Osteoblast (primary cell): ENCODE measurements at places on chromosomes 6 and 20. TPM values are rescaled to one million over a fixed set of nuclear protein-coding genes. Genes with fewer than 3 reads are reported as not detected.
A peak's percentile ranks its signal among the peaks of the same experiment; 100 is the strongest.

GRCh38 chr6:30592287-30592686, 21.0 kb downstream of the ABCF1 start:
- no peaks in the 10 kb centered on the region for H3K27me3 ChIP-seq

HAO1 gene
- not detected in 2 replicates for total RNA-seq

DNA sequence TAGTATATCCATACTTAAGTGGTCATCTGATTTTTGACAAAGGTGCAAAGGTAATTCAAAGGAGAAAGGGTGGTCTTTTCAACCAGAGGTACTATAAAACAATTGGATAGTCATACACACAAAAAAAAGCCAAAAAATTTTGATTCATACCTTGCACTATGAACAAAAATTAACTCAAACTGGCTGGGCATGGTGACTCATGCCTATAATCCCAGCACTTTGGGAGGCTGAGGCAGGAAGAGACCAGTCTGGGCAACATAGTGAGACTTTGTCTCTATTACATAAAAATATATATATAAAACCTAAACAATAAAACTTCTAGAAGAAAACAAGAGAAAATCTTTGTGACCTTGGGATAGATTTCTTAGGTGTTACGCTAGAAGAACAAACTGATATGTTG, 43.8 kb upstream of the ADIG start:
- peak overlapping the region; percentile 40 for H3K27ac ChIP-seq
- H3K27me3 ChIP-seq, result no peaks in the 10 kb centered on the region
- peaks cover 15% of the 10 kb centered on the region for H3K4me1 ChIP-seq
- no peak for DNase-seq

- DNase-seq, result no peak
- H3K4me3 ChIP-seq, result no peak overlapping the region
- no peaks in the 10 kb centered on the region for H3K36me3 ChIP-seq
- H3K4me1 ChIP-seq, result no peaks in the 10 kb centered on the region
- H3K27me3 ChIP-seq, result no peaks in the 10 kb centered on the region
Measured at GRCh38 chr20:31987744-31988143, 19.8 kb downstream of the XKR7 start.

DNA sequence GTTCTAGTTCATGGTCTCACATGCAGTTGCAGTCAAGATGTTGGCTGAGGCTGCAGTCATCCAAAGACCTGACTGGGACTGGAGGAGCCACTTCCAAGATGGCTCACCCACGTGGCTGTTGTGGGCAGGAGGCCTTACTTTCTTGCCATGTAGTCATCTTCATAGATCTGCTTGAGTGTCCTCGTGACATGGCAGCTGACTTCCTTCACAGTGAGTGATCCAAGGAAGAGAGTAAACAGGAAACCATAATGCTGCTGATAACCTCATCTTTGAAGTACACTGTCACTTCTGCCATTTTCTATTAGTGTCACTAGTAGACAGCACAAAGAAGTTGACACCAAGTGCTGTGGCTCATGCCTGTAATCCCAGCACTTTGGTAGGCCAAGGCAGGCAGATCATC, 40.1 kb upstream of the AKIRIN2 start:
- no peak overlapping the region for H3K27ac ChIP-seq
- no peak overlapping the region for H3K4me3 ChIP-seq
- H3K27me3 ChIP-seq, result peaks cover 3% of the 10 kb centered on the region

FOXC1 gene
- 39.4 and 41.0 TPM in 2 replicates for total RNA-seq

DNA sequence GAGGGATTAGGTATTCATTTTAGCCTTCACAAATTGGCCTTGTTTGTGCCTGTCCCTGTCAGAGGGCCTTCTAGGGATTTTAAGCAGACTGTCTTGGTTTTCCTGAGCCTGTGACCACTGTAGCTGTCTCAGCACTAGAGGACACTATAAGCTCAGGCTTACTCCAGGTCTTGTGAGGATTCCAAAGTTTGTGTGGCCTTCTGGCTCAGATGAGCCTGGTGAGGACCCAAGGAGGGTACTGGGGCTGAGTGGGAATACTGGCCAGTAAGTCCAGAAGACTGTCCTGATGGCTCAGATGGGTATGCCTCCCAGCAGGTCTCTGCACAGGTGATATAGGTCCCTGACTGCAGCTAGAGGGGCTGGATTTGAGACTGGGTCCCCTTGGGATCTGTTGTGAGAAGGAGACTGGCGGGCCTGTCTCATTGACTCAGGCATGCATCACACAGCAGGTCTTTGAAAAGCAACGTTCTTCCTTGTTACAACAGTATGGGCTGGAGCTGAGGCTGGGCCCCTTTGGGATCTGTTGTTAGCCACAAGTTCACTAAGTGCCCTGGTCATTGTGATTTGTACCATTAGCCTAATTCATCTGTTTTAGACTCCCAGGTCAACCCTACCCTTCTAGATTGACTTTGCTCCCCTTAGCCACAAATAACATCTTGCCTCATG, 26.3 kb upstream of the TFB1M start:
- H3K36me3 ChIP-seq, result no peaks in the 10 kb centered on the region
- H3K27ac ChIP-seq, result peak overlapping the region; percentile 90
- no peak overlapping the region for H3K4me3 ChIP-seq
- H3K4me1 ChIP-seq, result peaks cover 20% of the 10 kb centered on the region
- no peaks in the 10 kb centered on the region for H3K27me3 ChIP-seq

- no peak overlapping the region for H3K4me3 ChIP-seq
- no peaks in the 10 kb centered on the region for H3K27me3 ChIP-seq
- H3K4me1 ChIP-seq, result no peaks in the 10 kb centered on the region
- no peak overlapping the region for H3K27ac ChIP-seq
- H3K36me3 ChIP-seq, result no peaks in the 10 kb centered on the region
Measured at GRCh38 chr6:53975941-53976615, 135.2 kb upstream of the MLIP start.

GRCh38 chr6:162538643-162539064, 188.9 kb downstream of the PRKN start:
- DNase-seq, result no peak
- H3K27me3 ChIP-seq, result no peaks in the 10 kb centered on the region
- no peaks in the 10 kb centered on the region for H3K36me3 ChIP-seq
- no peak overlapping the region for H3K27ac ChIP-seq
- no peak overlapping the region for H3K4me3 ChIP-seq

KCNK15 gene
- 81.3 and 121 TPM in 2 replicates for total RNA-seq
